ENCODE measurements at places on chromosomes 16 and 17.

DNA sequence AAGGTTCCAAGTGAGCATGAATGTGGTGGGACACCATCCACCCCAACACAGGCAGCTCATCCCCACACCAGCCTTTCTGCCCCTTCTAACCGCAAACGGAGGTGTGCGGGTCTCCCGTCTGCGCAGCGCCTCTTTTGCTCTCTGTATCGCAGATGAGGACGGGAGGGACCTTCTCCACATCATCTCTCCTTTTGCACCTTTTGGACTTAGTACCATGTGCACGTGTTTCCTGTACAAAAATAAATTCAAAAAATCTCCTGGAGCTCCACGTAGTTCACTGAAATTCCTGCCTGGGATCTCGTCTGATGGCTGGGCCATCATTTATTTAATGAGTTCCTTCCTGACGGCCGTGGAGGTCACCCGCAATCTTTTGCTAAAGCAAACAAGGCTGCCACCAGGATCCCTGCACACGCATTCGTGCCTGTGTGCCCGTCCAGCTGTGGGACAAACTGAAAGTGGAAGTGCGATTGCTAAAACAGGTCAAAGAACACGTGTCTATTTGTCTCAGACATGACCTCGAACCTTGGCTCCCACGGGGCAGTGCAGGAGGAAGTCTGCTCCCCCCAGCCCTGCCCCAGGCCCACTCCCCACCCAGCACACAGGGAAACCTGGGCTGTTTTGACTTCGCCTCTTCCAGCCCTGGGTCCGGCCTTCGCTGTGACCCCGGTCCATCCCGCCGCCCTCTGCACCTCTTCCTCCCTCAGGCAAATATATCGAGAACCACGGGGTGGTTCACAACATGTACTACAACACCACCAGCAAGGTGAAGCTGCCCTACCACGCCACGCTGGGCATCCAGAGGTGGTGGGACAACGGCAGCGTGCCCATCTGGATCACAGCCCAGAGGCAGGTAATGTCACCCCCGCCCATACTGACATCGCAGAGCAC is 2.3 kb downstream of the ENPP7 start:
- DNase-seq: no peak

- DNase-seq: no peak
These were observed 9.0 kb downstream of the PITPNA start for GRCh38 chr17:1553354-1554266.

- DNase-seq: no peak
These were observed 36.3 kb downstream of the PLXDC1 start for GRCh38 chr17:39115135-39115534.

- no peak for DNase-seq
These were observed 17.7 kb downstream of the GLP2R start for GRCh38 chr17:9843152-9844010.

GRCh38 chr17:6924208-6924607 is 71.6 kb upstream of the ALOX12 start:
- no peak for DNase-seq

GRCh38 chr17:13996276-13996675 is 73.0 kb upstream of the COX10 start:
- DNase-seq: no peak

DNA sequence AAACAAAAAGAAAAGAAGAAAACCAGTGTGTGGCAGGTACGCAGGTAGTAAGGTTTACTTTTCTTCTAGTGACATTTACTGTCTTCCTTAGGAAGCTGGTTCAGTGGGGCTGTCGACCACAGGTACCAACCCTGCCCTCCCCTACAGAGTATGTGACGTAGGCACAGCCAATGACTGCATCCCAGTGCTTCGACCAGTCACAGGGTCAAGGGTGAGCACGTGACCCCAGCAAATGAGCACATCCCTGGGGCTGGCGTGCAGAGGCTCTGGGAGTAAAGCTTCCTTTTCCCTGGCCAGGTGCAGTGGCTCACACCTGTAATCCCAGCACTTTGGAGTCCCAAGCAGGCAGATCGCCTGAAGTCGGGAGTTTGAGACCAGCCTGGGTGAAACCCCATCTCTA is 38.9 kb upstream of the PLCG2 start:
- no peak for DNase-seq

DNA sequence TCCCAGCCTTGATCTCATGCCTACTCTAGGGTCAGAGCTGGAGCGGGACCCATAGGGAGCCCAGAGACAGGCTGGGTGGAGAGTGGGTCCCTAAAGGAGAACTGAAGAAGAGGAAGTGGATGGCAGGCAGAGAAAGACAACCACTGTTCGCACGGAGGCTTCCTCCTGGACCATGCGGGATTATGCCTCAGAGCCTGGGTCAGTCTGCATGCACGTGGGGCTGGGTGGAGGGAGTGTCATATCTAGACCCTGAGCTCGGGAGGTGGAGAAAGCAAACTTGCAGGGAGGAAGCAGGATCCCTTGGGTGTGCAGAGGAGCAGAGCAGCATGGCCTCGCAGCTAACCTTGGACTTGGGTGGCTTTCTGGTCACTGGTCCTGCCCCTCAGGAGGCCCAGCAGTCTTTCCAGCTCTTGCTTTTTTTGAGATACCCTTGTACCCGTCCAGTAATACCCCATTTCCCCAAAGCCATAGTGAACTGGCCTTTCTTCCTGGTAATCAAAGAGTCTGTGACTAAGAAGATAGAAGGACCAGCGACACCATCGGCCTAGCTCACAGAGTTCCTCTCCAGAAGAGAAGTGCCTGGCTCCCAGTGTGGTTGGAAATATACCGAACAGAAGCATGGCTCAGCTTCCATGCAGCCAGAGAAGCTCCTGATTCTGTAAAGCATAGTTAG is 344.2 kb downstream of the CPPED1 start:
- no peak for DNase-seq

- peak; percentile 75 for DNase-seq
These were observed 603.7 kb downstream of the MAF start for GRCh38 chr16:78996790-78997189.

- DNase-seq: no peak
These were observed 55.7 kb downstream of the TAOK1 start for GRCh38 chr17:29445844-29446243.

- DNase-seq: peak; percentile 37
These were observed 71.1 kb upstream of the DNAH17 start for GRCh38 chr17:78648293-78648692.

- DNase-seq: no peak
These were observed 9.1 kb downstream of the ASPHD1 start for GRCh38 chr16:29909391-29909790.

- peak; percentile 91 for DNase-seq
These were observed 129.3 kb upstream of the KCNJ16 start for GRCh38 chr17:69945698-69946185.

- DNase-seq: no peak
These were observed 43.2 kb downstream of the TMEM11 start for GRCh38 chr17:21170809-21171208.

DNA sequence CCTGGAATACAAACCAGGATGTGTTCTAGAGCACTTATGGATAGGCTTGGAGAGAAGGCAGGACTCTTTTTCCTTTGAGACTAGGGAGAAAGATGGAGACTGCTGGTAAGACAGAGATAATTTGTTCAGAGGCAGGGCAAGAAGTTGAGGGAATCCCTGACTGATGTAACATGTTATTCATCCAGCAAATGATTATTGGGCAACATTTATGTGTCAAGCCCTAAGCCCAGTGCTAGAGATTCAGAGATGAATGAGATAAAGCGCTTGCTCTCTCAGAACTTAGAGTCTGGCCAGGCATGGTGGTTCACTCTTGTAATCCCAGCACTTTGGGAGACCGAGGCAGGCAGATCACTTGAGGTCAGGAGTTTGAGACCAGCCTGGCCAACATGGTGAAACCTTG is 47.8 kb upstream of the NUFIP2 start:
- no peak for DNase-seq

DNA sequence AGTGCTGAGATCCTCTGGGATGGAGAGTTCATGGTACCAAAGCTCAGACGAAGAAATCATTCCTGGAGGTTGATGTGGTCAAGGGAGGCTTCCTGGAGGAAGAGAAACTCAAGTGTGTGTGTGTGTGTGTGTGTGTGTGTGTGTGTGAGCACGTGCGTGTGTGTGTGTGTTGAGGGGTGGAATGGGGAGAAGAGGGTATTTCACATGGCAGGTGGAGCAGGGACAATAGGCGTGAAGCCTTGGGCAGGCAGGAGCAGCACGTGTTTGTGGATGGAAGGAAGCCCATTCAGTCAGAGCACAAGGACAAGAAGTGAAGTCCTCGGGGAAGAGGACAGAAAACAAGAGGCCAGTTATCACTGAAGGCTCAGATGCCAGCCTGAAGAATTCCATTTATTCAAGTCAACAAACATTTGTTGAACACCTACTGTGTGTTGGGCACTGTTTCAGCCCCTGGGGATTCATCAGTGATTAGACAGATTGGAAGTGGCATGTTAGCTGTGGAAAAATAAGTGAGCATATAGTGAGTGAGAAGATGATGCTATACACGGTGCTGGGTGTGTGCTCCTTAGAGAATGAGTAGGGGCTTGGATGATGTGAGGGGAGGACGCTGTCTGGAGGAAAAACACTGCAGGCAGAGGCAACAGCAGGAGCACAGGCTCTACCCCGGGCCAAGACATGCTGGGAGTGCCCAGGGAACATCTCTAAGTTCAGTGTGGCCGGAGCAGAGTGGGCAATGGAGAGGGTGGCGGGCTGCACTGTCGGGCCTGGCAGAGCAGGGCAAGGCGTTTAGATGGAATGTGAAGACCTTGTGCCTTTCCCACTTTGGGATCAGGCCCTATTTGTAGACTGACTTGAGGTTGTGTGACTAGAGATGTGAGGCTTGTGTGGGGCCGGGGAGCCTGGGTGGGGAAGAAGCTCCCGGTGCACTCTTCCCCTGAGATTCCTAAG is 267.1 kb downstream of the CBLN1 start:
- no peak for DNase-seq

DNA sequence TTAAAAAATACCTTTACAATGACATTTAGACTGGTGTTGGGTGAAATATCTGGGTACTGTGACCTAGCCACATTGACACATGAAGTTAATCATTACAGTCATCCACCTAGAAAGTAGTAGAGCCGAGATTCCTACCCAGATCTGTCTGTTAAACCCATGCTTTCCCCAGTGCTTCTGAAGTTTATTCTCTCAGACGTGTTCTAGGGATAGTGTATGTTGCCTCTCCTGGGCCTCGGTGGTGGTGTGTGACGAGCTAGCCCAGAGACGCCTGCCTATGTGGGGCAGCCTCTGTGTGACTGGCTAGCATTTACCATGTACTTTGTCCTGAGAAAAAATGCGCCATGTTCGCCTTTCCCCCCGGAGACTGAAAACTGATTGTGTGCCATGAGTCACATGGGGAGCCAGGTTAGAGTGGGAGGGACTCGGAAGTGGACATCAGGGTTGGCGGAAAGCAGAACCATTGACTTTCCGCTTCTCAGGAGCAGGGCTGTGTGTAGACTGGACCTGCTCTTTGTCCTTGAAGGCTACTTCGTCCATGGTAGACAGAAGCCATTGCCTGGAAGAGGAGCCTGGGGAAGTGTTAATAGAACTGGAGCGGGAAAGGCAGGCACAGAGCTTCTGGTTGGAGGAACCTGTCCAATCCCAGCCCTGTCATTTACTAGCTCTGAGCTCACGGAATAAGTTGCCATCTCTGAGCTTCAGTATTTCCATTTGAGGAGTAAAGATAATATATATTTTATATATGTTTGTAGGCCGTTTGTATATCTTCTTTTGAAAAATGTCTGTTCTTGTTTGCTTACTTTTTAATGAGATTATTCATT is 235.5 kb downstream of the SNX29 start:
- DNase-seq: no peak

DNA sequence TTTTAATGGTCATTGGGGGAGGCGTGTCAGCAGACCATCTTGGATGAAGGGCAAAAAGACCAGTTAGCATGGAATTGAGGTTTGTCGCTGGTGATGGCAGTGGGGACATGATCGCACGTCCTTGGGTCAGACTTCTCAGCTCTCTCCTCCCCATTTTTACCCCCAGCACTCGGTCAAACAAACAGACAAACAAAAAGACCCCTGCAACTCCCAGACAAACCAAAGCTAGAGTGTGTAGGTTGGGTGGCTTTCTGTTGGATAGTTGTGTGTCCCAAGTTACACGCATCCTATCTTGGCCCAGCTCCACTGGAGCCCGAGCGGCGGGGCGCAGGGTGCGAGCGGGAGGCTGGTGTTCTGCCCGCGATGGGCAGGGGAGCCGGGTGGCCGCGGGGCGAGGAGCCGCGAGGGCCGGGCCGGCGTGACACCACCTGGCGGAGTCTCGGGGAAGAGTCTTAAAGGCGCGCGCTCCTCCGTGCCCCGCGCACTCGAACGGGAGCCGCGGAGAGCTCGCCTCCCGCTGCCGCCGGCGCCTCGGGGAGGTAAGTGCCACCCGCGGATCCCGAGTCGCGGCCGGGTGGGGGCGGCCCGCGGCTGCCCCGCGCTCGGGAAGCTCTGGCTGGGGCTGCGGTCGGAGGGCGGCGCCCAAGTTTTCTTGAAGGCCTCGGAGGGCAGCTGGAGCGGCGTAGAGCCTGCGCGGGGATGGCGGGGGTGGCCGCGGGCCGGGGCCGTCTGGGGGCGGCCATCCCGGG is 18.5 kb upstream of the NTN1 start:
- DNase-seq: peak; percentile 61

DNA sequence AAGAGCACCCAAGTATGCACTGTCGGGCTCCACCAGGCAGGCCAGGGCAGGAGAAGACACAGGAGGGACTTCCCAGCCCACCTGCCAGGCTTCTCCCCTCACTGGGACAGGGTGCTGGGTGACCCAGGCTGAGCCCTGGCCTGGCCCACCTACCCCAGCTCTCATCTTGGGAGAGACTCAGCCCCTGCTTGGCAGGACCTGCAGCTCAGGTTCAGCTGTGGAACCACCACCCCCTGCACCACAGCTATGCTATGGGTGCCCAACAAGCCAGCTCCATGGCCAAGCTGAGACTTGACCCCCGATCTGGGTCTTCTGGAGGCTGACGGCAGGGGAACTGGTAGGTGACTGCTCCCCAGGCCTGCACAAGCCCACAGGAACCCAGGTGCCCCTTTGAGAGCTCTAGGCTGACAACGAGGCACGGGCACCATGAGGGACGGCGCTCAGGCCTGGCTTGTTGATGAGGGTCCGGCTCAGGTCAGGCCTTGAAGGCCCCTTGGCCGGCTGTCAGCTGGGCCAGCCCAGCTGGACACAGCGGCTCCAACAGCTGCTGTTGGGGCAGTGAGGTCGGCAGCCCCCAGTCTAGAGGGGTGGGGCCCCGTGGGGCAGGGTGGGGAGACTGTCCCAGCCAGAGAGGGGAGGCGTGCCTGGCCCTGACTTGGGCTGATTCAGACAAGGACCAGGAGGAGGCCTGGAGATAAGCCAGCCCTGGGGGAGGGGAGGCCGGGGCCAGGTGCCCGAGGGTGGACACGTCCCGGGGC is 4.6 kb downstream of the RPUSD1 start:
- no peak for DNase-seq

- peak; percentile 46 for DNase-seq
These were observed 248.7 kb downstream of the RBFOX3 start for GRCh38 chr17:79361873-79362771.

- no peak for DNase-seq
These were observed 116.7 kb upstream of the CHMP6 start for GRCh38 chr17:80874866-80875445.

GRCh38 chr16:73057291-73058210 is 9.6 kb upstream of the ZFHX3 start:
- peak; percentile 67 for DNase-seq

DNA sequence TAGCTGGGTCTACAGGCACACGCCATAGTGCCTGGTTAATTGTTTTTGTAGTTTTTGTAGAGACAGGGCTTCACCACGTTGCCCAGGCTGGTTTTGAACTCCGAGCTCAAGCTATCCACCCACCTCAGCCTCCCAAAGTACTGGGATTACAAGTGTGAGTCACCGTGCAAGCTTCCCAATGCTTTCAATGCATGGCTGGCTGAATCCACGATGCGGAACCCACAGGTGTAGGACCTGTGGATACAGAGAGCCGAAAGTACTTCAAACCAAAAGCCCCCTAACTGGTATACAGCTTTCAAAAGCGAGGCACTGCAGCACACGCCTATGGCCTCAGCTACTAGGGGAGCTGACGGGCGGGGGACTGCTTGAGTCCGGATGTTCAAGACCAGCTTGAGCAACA is 44.8 kb downstream of the METTL16 start:
- no peak for DNase-seq

Data from tongue (tissue), 3 donors.